Vagina (tissue), 2 donors: ENCODE measurements at places on chromosomes 1 and 21. TPM values are rescaled to one million over a fixed set of nuclear protein-coding genes. Genes with fewer than 3 reads are reported as not detected.

CLDN17 gene
- 2.2 TPM for total RNA-seq

GPR3 gene
- 0.74 TPM for total RNA-seq

TCEA3 gene
- total RNA-seq: 26.5 TPM

KCNA2 gene
- total RNA-seq: 0.74 TPM

SPRR3 gene
- 1,163 TPM for total RNA-seq

EDEM3 gene
- 24.1 TPM for total RNA-seq

SELL gene
- total RNA-seq: not detected

SPATA17 gene
- not detected for total RNA-seq

KCNJ6 gene
- not detected for total RNA-seq

GJA5 gene
- 11.5 TPM for total RNA-seq

OR2T27 gene
- not detected for total RNA-seq

GRCh38 chr1:3577300-3577699 lies 34.0 kb downstream of the MEGF6 start:
- no peaks in the 10 kb centered on the region for H3K36me3 ChIP-seq
- H3K4me1 ChIP-seq: no peaks in the 10 kb centered on the region
- no peak for DNase-seq
- no peaks in the 10 kb centered on the region for H3K27me3 ChIP-seq
- H3K4me3 ChIP-seq: no peak overlapping the region

DNA sequence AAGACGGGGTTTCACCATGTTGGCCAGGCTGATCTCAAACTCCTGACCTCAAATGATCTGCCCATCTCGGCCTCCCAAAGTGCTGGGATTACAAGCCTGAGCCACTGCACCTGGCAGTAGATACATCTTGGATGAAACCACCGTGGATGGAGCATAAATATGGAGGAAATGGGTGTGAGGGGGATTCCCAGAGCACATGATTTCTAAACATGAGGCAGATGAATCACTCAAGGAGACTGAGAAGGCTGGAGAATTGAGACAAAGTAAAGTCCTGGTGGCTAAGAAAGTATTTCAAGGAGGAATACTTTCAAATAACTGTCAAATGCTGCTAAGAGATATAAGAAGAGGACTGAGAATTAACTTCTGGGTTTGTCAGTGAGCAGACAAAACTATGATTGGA lies 5.4 kb upstream of the PGBD5 start:
- no peaks in the 10 kb centered on the region for H3K27me3 ChIP-seq
- H3K4me1 ChIP-seq: peaks cover 6% of the 10 kb centered on the region
- H3K36me3 ChIP-seq: no peaks in the 10 kb centered on the region
- no peak for DNase-seq
- H3K4me3 ChIP-seq: no peak overlapping the region

DNA sequence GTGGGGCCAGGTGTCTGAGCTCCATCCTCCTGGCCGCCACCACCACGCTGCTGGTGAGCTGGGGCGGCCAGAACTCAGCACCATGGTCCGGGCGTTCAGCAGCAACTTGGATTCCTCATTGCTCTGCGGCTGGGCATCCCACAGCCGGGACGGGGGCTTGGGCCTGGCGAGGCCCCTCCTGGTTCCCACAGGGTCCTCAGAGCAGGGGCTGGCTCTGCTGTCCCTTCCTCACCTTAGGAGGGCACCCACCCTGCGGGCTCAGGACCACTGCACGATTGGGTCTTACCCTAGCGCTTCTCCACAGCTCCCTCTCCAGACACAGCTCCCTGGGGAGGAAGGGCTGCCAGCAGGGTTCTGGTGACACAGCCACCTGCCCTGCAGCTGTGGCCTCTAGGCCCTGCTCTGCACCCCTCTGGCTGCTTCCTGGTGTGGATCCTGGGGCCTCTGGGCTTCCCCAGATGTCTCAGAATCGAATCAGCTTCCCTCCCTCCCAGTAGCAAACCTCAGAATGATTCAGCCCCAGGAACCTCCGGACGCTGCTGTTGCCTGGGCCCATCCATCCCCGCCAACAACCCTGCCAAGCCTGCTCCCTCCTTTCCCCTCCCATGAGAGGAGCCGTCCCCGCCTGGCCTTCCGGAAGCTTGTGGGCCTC lies 25.0 kb downstream of the CRYAA start:
- H3K4me1 ChIP-seq: peaks cover 15% of the 10 kb centered on the region
- no peaks in the 10 kb centered on the region for H3K36me3 ChIP-seq
- H3K27me3 ChIP-seq: no peaks in the 10 kb centered on the region
- no peak for DNase-seq
- no peak overlapping the region for H3K27ac ChIP-seq

DNA sequence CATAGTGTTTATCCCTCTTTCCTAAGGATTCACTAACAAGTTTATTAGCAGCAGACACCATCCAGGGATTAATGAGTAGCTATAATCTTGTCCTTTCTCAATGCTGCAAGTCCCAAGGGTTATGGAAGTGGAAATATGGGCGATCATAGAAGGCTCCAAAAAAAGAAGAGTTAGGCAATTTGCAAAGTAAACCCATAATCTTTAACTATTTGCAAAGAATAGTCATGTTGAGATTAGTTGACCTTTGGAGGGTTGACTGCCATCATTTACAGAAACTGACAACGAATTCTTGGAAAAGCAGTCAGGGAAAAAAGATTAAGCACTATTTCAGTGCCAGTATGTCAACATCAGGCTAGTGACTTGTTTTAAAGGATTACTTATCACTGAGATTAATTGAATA lies 169.9 kb downstream of the KCNT2 start:
- H3K27ac ChIP-seq: no peak overlapping the region
- H3K4me1 ChIP-seq: no peaks in the 10 kb centered on the region
- H3K36me3 ChIP-seq: no peaks in the 10 kb centered on the region
- no peak overlapping the region for H3K4me3 ChIP-seq
- DNase-seq: no peak

DNA sequence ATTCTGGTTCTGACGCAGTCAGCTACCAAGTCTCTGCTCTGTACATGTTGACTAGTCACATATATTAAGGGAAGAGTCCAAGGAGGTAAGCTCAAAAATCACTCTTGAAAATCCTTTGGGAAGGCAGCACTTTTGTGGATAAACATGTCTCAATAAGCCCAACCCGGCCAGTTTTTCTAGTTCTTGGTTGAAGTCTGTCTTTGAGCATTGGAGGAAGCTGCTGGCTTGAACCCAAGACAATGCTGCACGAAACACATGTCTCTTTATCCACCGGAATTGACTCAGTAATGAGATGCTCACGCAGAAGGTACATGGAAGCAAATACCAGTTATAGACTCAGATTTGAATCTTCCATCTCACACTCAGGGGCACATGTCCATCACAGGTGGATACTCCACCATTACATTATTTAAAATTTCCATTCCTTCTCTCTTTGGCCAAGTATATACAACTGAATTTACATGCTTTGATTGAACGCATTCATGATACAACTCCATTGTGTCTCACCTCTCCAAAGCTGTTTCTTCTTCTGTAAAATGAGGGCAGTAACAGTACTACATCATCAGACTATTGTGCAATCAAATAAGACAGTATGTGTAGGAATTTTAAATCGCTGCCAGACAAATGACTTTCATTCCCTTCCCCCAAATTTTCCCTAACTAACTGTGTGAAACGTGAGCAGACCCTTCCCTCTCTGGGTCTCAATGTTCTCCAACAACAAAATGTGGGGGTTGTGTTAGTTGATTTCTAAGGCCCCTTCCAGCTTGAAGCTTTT lies 9.6 kb upstream of the GUCA2A start:
- H3K27me3 ChIP-seq: no peaks in the 10 kb centered on the region
- no peaks in the 10 kb centered on the region for H3K36me3 ChIP-seq
- H3K4me3 ChIP-seq: no peak overlapping the region
- no peak for DNase-seq
- H3K4me1 ChIP-seq: peaks cover 71% of the 10 kb centered on the region

DNA sequence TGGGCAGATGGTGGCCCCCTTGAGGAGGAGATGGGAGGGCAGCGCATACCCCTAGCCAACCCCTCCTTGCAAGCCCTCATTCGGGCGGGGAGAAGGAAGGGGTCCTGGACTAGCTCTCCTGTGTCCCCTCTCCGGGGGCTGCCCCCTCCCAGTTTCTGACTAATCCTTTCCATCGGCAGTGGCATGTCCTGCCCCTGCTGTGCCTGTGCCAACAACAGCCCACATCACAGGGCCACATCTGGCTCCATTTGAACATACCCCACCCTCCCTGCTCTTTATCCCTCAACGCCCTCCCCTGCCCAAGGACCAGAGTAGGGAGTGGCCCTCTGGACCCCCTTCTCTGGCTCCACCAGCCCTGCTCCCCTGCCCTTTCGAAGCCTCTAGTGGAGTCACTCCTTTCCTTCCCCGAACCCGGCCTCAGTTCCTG lies 11.0 kb upstream of the LMNA start:
- peak overlapping the region; percentile 17 for H3K4me3 ChIP-seq
- peaks cover 69% of the 10 kb centered on the region for H3K4me1 ChIP-seq
- no peaks in the 10 kb centered on the region for H3K27me3 ChIP-seq
- H3K27ac ChIP-seq: peak overlapping the region; percentile 99

DNA sequence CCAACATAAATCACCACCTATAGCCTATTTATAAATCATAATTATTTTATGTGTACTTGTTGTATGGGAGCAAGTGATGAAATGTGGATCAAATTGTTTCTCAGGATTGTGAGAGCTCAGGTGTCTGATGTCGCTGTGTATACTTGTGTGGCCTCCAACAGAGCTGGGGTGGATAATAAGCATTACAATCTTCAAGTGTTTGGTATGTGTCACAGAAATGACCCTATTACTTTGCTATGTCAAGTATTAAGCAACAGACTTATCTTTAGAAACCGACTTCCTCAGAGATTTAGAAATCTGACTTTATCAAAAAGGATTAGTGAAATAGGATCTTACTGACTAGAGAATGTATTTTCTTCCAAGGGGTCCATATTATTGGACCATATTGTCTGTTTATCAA lies 280.9 kb downstream of the TPR start:
- H3K4me3 ChIP-seq: no peak overlapping the region
- no peaks in the 10 kb centered on the region for H3K4me1 ChIP-seq
- no peaks in the 10 kb centered on the region for H3K27me3 ChIP-seq
- H3K36me3 ChIP-seq: peaks cover 3% of the 10 kb centered on the region
- no peak overlapping the region for H3K27ac ChIP-seq
- DNase-seq: no peak

GRCh38 chr1:115314765-115315164 lies 23.3 kb downstream of the NGF start:
- no peaks in the 10 kb centered on the region for H3K27me3 ChIP-seq
- no peak overlapping the region for H3K4me3 ChIP-seq
- DNase-seq: no peak
- H3K36me3 ChIP-seq: no peaks in the 10 kb centered on the region
- peaks cover 11% of the 10 kb centered on the region for H3K4me1 ChIP-seq
- no peak overlapping the region for H3K27ac ChIP-seq

GRCh38 chr21:22450507-22450906 lies 1452.3 kb downstream of the NCAM2 start:
- DNase-seq: no peak
- no peak overlapping the region for H3K4me3 ChIP-seq
- no peaks in the 10 kb centered on the region for H3K4me1 ChIP-seq
- H3K27me3 ChIP-seq: no peaks in the 10 kb centered on the region
- no peak overlapping the region for H3K27ac ChIP-seq

GRCh38 chr1:56719171-56719570 lies 74.1 kb downstream of the PRKAA2 start:
- H3K4me3 ChIP-seq: no peak overlapping the region
- no peak for DNase-seq
- H3K4me1 ChIP-seq: no peaks in the 10 kb centered on the region
- no peaks in the 10 kb centered on the region for H3K27me3 ChIP-seq
- H3K36me3 ChIP-seq: no peaks in the 10 kb centered on the region

- H3K4me1 ChIP-seq: peaks cover 79% of the 10 kb centered on the region
- H3K4me3 ChIP-seq: no peak overlapping the region
- no peak for DNase-seq
- peak overlapping the region; percentile 36 for H3K27ac ChIP-seq
- no peaks in the 10 kb centered on the region for H3K27me3 ChIP-seq
Measured at GRCh38 chr1:42947965-42948732, 10.5 kb downstream of the SLC2A1 start.

GRCh38 chr1:2875707-2876561 lies 74.4 kb upstream of the TTC34 start:
- peaks cover 15% of the 10 kb centered on the region for H3K4me1 ChIP-seq
- H3K4me3 ChIP-seq: no peak overlapping the region
- H3K27me3 ChIP-seq: no peaks in the 10 kb centered on the region

DNA sequence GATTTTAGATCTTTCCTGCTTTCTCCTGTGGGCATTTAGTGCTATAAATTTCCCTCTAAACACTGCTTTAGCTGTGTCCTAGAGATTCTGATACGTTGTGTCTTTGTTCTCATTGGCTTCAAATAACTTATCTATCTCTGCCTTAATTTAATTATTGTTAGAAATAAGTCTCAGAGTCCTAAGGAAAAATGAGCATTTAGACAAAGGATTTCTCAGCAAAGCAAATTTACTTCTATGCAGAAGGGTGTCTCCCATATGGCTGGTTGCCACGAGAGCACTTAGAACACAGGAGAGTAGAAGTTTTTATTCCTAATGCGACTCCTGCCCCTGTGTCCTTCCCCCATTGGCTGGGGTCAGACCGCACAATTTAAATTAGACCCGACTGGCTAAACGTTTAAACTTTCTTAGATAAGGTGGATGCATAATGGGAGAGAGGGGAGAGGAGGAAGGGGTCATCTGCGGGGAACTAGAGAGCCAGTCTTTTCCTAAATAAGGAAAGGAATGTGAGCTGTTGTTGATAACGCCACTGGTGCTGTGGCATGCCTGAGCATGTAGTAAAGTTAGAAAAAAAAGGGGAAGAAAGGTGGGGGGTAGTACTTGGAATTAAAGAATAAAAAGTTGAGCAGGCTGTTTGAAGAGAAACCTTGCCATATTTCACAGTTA lies 170.2 kb downstream of the DYRK1A start:
- no peaks in the 10 kb centered on the region for H3K36me3 ChIP-seq
- H3K4me3 ChIP-seq: no peak overlapping the region
- DNase-seq: no peak
- no peaks in the 10 kb centered on the region for H3K27me3 ChIP-seq

- no peak for DNase-seq
- H3K27me3 ChIP-seq: no peaks in the 10 kb centered on the region
Measured at GRCh38 chr1:59732214-59732955, 82.4 kb upstream of the HOOK1 start.

- H3K4me3 ChIP-seq: no peak overlapping the region
- H3K36me3 ChIP-seq: peaks cover 10% of the 10 kb centered on the region
- H3K4me1 ChIP-seq: no peaks in the 10 kb centered on the region
- no peak overlapping the region for H3K27ac ChIP-seq
- no peaks in the 10 kb centered on the region for H3K27me3 ChIP-seq
- DNase-seq: no peak
Measured at GRCh38 chr21:43697758-43698643, 20.9 kb upstream of the PDXK start.

- H3K27me3 ChIP-seq: no peaks in the 10 kb centered on the region
- DNase-seq: no peak
- H3K4me1 ChIP-seq: peaks cover 16% of the 10 kb centered on the region
- no peaks in the 10 kb centered on the region for H3K36me3 ChIP-seq
Measured at GRCh38 chr1:109163551-109163950, 49.6 kb downstream of the ELAPOR1 start.

GRCh38 chr1:18397641-18398040 lies 83.1 kb upstream of the KLHDC7A start:
- no peak overlapping the region for H3K27ac ChIP-seq
- DNase-seq: no peak
- no peaks in the 10 kb centered on the region for H3K4me1 ChIP-seq
- H3K4me3 ChIP-seq: no peak overlapping the region
- no peaks in the 10 kb centered on the region for H3K27me3 ChIP-seq
- H3K36me3 ChIP-seq: no peaks in the 10 kb centered on the region

GRCh38 chr1:216498277-216498676 lies 75.0 kb upstream of the USH2A start:
- no peak overlapping the region for H3K4me3 ChIP-seq
- H3K4me1 ChIP-seq: no peaks in the 10 kb centered on the region
- no peak for DNase-seq
- no peaks in the 10 kb centered on the region for H3K27me3 ChIP-seq
- H3K27ac ChIP-seq: no peak overlapping the region
